ENCODE measurements at places on chromosomes 13 and 19.

GRCh38 chr19:18366021-18366435 lies 19.9 kb upstream of the GDF15 start:
- no peak for DNase-seq

DNA sequence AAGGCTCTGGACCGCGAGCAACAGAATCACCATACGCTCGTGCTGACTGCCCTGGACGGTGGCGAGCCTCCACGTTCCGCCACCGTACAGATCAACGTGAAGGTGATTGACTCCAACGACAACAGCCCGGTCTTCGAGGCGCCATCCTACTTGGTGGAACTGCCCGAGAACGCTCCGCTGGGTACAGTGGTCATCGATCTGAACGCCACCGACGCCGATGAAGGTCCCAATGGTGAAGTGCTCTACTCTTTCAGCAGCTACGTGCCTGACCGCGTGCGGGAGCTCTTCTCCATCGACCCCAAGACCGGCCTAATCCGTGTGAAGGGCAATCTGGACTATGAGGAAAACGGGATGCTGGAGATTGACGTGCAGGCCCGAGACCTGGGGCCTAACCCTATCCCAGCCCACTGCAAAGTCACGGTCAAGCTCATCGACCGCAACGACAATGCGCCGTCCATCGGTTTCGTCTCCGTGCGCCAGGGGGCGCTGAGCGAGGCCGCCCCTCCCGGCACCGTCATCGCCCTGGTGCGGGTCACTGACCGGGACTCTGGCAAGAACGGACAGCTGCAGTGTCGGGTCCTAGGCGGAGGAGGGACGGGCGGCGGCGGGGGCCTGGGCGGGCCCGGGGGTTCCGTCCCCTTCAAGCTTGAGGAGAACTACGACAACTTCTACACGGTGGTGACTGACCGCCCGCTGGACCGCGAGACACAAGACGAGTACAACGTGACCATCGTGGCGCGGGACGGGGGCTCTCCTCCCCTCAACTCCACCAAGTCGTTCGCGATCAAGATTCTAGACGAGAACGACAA lies 1.8 kb downstream of the PCDH17 start:
- DNase-seq, result peak; percentile 14

DNA sequence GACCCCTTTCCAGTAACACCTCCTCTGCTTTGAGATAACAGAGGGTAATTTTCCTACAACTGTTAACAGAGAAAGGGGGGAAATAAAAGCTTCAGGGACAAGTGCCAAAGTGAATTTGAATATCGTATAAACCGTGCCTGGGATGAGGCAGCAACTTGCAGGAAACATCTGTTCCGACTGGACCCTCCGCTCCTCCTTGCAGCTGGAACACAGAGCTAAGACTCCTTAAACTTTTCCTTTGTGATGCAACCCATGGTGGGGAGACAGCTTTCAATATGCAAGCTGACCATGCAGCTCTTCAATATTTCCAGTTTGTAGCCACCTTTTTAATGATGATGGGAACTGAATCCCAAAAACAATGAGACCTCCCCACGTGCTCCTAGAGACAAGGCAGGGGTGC lies 432.6 kb downstream of the ZNF536 start:
- no peak for DNase-seq

DNA sequence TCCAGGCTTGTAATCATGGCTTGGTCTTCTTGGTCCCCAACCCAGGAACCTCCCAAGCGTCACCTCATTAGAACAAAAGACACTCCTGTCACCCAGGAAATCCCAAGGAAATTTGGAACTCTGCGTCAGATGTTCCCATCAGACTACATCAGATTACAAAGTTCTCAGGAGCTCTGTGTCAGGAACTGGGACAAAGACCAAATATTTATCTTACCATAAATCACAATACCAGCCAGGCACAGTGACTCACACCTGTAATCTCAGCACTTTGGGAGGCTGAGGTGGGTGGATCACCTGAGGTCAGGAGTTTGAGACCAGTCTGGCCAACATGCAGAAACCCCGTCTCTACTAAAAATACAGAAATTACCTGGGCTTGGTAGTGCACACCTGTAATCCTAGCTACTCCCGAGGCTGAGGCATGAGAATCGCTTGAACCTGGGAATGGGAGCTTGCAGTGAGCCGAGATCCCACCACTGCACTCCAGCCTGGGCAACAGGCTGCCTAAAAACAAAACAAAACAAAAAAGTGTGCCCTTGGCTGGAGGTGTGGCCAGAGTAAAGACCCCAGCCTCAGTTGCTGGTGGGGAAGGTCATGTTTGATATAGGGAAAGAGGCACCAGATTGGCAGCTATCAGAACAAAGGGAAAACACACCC lies 16.7 kb upstream of the CCDC124 start:
- no peak for DNase-seq

GRCh38 chr13:73412933-73413332 lies 354.1 kb downstream of the KLF5 start:
- DNase-seq, result no peak

DNA sequence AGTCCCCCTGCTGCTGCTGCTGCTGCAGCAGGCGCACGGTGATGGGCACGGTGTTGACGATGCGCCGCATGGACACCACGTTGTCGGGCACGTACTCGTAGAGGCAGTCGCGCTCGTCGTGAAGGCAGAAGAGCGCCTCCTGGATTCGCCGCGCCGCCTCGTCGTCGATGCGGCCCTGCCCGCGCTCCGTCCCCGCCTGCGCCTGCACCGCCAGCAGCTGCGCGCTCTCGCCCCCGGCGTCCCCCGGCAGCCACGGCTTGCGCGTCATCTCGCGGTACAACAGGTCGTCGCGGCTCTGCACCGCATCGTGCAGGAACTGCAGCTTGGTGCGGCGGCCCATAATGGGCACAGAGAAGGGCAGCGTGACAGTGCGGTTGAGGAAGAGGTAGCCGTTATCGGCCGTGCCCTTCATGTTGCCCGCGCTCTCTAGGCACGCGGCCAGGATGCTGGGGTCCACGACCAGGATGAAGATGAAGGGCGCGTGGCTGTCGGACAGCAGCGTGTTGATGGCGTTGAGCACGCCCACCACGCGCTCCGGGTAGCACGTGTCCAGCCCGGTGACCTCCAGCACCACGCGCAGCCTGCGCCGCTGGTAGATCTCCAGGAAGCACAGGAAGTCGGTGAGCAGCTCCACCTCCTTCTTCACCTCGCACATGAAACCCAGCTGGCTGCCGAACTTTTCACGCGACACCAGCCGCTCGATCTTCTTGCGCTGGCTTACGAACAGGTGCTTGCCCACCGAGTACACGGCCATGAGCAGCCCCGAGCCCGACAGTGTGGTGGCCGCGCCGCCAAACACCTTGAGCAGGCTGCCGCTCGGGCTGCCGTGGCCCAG lies 8.1 kb downstream of the NKPD1 start:
- DNase-seq, result peak; percentile 66

DNA sequence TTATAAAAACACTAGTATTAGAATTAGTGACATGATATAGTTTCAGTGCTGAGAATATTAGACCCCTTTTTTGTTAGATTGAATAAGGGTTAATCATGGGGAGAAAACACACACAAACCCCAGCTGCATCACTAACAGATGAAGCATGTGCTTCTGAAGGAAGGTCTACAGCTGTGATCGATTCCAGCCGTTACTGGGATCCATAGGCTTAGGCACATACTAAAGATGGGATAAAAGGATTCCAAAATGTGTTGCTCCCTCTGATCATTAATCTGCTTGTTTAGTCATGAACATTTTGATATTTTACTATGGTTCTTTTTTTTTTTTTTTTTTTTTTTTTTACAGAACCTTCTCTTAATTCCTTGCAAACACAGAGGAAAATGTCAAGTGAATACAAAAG lies 1591.3 kb downstream of the EFNB2 start:
- DNase-seq, result no peak

- DNase-seq, result no peak
These were observed 222.4 kb downstream of the TDRD3 start for GRCh38 chr13:60619461-60619860.

Data from cardiac fibroblast (primary cell).